ENCODE measurements at places on chromosomes 7 and 10.

DNA sequence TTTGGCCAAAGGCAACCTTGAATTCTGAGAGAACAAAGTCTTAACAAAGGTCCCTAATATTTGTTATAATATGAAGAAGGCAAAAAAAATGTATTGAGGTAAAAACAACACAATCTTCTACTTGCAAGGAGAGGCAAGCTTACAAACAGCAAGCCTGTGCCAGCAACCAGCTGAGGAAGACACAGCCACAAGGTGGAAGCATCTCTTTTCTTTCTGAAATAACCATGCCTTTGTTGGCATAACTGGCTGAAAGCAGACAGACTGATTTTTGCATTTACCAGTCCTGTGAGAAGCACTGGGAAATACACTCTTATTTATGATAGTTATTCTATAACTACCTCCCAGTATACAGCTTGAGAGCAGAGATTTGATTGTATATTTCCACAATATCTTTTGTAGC, 292.0 kb downstream of the PHTF2 start:
- DNase-seq, result no peak

DNA sequence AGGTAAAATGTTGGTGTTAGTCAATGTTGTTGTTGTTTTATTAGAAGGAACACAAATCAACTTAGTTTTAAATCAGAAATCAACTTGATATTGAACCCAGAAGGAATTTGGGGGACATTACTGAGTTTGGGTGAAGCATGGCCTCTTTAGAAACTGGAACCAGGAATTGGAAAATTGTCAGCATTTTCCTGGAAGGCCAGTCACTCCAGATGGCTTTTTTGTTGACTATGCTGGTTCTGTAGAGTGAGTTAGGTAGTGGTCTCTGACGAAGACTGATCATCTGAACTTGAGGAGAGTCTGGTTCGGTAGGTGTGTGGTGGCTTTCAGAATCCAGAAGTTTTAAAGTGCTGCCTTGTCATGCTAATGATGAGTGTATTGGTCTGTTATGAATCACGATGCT, 111.5 kb downstream of the BMPER start:
- no peak for DNase-seq

DNA sequence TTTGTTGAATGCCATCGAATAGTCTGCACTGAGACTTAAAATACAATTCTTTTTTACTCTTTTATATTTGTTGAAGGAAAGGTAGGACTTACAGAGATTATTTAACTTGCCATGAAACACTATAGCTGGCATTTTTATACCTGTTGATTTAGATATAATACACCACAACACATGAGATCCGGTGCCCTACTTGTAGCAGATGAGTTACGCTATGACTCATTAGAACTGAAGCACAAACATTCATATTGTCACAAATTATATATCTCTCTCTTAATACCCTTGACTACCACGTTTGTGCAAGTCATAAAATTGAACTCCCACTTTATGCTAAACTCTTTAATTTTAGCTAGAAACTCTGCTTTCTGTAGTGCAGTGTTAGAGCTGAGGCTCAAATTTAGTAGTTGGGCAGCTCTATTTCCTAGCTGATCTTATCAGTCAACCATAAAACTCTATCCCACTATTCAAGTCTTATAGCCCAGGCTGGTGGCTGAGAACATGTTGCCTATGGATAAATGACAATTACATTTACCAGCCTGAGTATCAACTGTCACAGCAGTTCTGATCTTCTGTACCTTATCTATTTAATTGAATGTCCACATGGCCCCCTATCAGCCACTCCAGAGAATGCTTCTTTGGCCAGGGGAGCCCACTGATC, 137.4 kb upstream of the SEMA3D start:
- DNase-seq, result no peak

- no peak for DNase-seq
Measured at GRCh38 chr10:12466704-12467305, 117.5 kb downstream of the CAMK1D start.

DNA sequence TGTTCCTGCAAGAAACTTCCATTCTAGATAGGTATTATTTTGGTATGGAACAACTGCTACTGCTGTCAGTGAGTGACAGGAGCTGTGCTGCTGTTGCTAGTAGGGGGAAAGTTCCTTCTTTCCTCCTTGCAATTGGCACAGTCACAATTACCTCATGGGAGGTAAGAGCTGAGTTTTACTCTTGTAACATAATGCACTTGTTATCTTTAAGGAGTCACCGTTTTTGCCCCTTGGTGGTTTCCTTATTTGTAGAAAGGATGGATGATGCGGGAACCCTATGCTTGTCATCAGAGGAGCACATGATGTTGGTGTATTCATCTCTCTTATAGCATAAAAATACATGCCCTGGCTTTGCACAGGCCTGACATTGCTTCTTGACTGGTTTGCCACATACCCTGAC, 234.7 kb upstream of the NPY start:
- DNase-seq, result no peak

DNA sequence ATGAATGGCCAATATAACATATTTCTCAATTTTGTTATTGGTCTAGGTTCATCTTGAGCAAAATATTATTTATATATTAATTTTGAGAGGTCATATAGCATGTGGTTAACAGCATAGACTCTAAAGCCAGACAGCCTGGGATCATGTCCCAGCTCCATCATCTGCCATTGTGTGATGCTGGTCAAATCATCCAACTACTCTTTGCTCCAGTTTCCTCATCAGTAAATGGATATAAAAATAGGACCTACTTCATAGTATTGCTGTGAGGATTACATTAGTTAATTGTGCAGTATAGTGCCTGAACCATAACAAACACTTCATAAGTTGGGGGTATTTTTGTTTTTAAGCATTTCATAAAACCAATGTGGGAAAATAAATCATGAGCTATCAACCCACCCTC, 199.0 kb downstream of the KIAA1217 start:
- DNase-seq, result no peak

GRCh38 chr10:112720178-112720577, 229.9 kb upstream of the TCF7L2 start:
- no peak for DNase-seq

DNA sequence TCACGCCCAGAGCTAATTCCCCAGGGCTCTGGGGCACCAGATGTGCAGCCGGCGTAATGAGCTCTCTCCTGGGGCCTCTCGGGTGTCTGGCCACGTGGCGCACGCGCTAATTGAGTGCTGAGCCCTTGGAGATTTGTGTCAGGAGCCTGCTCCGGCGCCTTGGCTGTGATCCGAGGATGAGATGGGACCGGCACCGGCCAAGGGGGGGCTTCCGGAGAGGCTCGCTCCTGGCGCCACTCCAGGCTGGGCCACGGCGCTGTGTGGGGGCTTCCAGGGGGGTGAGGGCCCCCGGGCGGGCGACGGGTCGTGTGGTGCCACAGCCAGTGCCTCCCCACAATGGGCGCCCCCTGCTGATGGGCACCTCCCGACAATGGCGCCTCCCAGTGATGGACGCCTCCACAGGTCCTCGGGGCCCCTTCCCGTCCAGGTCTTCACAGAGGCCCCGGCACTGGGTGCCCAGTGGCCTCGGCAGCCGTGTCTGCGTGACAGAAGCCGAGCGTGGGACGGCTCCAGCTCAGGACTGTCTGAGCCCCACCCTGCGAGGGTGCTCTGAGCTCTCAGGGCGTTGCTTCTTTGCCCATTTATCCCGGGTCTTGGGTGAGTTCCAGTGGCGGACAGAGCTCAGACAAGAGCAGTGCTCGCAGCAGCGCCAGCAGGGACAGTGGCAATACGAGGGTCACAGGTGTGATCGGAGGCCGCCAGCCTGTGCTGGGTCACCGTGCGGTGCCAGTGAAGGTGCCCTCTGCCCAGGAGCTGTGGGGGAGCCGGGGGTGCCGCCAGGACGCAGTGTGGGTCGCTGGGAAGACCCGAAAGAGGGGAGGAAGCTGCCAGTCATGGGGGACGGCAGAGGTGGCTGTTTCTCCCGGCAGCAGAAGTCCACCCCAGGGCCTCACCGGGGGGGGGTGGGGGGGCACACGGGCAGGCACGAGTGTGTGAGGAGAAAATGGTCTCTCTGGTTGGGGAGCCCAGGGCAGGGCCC, 8.2 kb upstream of the NKX6-2 start:
- DNase-seq, result no peak
